ENCODE measurements at places on chromosomes 7 and 10.

DNA sequence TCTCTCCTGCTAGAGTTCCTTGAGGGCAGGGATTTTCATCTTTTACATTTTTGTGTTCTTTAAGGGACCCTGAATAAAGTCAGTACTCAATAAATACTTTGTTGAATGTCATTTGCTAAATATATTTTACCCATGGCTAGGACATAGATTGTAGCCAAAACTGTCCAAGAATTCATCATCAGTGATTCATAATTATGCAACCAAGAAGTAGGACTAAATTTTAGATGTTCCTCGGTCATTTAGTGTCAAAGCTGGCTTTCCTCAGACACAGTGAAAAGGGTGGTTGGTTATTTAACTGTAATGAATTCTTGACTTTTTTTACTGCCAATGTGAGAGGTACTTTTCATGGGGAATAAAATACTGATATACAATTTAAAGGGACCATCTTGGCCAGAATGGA, 3.3 kb downstream of the NUDT13 start:
- no peak for DNase-seq

- DNase-seq = no peak
Measured at GRCh38 chr10:113369365-113369694, 183.5 kb upstream of the HABP2 start.

- DNase-seq = no peak
Measured at GRCh38 chr7:91112902-91113341, 151.3 kb upstream of the FZD1 start.

DNA sequence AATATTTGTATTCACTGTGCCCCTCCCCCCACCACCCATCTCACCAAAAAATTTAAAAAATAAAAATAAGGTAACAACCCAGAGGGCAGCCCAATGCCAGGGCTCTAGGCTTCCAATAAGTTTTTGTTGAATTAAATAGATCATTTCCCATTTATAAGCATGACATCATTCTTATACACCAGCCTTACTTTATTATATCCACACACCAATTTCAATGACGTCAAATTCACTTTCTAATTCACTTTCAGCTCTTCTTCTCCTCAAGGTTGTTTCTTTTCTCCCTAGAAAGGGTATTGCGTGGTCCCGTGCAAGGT, 1.2 kb upstream of the DKK1 start:
- no peak for DNase-seq

- peak; percentile 63 for DNase-seq
Measured at GRCh38 chr7:36048902-36049240, 104.2 kb upstream of the EEPD1 start.

DNA sequence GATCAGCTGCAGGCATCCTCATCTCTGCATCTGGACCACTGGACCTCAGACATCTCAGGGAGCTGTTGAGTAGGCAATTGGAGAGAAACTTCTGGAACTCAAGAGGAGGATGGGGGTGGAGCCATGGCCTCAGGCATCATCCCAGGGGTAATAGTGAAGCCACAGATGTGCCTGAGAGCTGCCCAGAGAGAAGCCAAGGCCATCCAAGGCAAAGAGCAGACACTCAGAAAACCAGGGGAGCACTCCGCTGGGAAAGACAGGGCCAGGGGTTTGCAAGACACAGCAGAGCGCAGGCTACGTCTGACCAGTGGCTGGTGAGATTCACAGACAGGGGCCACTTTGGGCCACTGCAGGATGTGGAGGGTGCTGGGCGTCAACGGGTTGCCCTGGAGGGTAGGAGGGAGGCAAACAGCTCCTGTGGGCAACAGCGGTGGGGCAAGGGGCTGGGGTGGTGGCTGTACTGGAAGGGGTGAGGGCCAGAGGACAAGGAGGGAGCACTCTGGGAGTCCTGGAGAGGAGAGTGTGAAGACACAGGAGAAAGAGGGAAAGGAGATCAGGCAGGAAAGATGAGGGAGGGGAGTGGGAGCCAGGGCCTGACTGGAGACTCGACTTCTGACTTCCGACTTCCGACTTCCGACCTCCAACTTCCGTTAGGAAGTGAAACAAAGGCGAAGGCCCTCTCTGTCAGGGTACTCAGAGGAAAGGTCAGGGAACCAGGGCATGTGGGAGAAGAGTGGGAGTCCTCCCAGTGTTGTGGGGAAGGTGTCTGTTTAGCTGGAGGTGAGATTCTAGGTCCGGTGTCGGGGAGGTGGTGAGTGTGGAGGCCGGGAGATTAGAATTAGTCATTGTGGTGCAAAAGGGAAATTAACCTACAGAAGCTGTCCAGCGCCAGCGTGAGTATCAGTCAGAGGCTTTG, 69.7 kb upstream of the ANTXRL start:
- DNase-seq = no peak

- no peak for DNase-seq
Measured at GRCh38 chr10:77157248-77158019, 480.2 kb downstream of the KCNMA1 start.

DNA sequence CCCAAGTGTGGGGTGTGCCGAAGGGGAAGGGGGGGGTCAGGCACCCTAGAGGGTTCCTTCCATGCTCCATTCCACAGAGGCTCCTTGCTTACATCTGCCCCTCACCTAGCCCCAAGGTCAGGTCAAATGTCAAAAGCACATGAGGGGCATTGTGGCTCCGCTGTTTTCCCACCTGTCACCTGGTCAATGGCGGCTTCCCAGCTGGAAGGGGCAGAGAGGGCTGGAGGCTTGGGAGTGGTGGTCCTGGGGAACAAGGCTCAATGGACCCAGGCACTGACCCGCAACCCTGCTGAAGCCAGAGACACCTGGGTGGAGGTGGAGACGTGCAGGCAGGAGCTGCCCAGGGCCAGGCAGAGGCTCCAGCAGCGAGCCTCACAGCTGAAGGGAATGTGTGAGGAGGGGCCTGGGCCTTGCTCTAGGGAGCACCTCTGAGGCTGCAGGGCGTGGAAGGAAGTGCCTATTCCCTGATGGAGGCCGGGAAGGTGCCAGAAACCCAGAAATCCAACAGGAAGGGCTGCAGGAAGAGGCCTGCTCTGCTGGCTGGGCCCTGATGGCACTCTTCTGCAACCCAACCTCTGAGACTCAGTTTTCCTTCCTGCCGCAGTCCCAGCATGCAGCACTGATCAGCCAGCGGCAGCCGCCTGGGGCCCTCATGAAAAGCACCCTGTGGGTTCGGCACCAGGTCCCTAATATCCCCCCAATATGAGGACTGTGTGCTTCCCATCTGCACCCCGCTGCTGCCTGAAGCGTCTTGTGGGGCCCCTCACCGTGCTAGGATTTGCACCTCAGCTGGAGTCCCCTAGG, 16.0 kb downstream of the RASGEF1A start:
- DNase-seq = no peak

DNA sequence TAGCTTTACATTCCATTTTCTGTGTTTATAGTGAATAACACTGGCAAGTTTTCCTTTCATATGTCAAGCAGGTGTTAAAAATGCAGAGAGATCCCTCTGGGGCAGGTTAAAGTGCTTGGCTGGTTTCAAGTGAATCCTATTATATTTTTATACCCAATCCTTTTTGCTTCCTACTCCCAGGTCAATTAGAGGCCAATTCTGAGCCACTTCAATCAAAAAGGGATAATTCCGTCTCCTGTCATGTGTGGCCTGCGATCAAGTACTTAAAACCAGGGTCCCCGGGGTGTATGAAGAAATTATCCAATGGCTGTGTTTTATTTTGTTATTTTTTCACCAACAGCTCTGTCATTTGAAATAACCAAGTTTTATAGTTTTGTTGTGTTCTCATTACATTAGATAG, 313.2 kb downstream of the PRPF18 start:
- no peak for DNase-seq

GRCh38 chr7:139820089-139820488, 9.0 kb upstream of the TBXAS1 start:
- no peak for DNase-seq

- no peak for DNase-seq
Measured at GRCh38 chr10:101132636-101133473, 1.8 kb downstream of the TLX1 start.

DNA sequence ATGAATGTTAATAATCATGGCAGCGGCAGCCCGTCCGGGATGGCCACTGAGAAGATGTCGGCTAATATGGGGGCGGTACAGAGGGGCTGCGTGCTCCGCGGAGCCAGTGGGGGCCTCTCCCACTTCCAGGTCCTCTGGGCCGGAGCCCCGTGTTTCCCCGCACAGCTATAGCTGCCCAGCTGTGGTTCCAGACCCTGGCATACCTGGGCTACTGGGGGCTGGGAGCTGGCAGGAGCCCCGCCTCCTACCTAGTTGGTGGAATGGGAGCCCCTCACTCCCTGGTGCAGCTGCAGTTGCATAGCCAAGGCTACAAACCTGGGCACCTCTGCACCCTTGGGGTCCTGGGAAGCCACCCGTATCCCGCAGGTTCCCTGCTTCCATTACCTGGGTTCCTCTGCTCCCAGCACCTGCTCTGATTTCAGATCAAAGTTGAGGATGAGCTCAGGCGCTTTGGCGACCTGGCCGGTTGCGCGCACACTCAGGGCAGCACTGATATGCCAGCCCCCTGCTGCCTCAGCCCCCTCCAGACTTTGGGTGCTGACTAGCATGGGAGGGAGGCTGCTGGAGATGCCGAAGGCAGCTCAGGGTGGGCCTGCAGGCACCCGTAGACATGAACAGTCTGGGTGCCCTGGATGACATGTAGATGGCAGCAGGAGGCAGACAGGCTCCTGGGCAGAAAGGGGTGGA, 236.5 kb upstream of the SEMA3D start:
- no peak for DNase-seq
